ENCODE measurements at places on chromosomes 12 and 14. TPM values are rescaled to one million over a fixed set of nuclear protein-coding genes. Genes with fewer than 3 reads are reported as not detected.

NKX2-1 gene
- 0.82 TPM for total RNA-seq

TAS2R14 gene
- 5.3 TPM for total RNA-seq

IGF1 gene
- total RNA-seq: 2.9 TPM

STXBP6 gene
- 37.9 TPM for total RNA-seq

SMARCC2 gene
- 93.3 TPM for total RNA-seq

Measured in frontal cortex (tissue), 4 donors.